ENCODE measurements at places on chromosomes 13 and 19.

GRCh38 chr13:74597526-74597925 is 463.3 kb upstream of the KLF12 start:
- no peak for DNase-seq

- DNase-seq, result no peak
These were observed 9.4 kb downstream of the ARHGAP33 start for GRCh38 chr19:35784503-35785338.

DNA sequence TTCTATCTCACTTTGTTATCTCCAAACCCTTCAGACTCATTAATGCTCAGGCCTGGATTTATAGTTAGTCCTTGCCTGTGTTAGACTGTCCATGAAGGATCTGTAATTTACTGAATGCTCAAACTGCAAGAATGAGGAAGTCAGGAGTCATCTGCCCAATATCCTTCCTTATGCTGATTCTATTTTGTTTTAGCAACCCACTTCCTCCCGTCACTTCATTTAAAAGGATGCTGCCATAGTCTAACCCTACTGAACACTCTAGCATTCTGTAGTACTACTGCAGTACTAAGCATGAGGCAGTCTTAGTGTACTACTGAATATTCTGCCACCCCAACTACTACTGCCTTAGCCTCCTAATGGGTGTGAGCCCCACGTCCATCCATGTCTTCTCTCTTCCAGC is 1.5 kb downstream of the FCAR start:
- peak; percentile 52 for DNase-seq

DNA sequence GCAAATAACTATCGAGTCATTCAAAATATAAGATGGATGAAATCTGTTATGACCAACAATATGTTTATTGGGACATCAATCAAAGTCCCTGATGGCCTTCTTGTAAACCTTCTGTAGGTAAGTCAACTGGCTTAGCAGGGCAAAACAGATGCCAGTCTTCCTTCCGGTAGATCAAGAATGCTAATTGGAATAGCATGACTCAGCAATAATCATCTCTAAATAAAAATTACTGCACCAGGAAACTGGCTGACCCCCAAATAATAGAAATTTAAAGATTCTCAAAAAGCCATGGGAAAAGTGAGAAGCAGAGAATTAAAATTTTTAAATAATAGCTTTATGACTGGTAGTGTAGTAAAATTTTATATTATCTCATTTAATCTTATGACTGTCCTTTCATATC is 1005.4 kb downstream of the OLFM4 start:
- no peak for DNase-seq

- no peak for DNase-seq
These were observed 6.5 kb downstream of the DOT1L start for GRCh38 chr19:2170219-2170618.

GRCh38 chr13:57874530-57874929 is 243.0 kb downstream of the PCDH17 start:
- DNase-seq, result no peak

DNA sequence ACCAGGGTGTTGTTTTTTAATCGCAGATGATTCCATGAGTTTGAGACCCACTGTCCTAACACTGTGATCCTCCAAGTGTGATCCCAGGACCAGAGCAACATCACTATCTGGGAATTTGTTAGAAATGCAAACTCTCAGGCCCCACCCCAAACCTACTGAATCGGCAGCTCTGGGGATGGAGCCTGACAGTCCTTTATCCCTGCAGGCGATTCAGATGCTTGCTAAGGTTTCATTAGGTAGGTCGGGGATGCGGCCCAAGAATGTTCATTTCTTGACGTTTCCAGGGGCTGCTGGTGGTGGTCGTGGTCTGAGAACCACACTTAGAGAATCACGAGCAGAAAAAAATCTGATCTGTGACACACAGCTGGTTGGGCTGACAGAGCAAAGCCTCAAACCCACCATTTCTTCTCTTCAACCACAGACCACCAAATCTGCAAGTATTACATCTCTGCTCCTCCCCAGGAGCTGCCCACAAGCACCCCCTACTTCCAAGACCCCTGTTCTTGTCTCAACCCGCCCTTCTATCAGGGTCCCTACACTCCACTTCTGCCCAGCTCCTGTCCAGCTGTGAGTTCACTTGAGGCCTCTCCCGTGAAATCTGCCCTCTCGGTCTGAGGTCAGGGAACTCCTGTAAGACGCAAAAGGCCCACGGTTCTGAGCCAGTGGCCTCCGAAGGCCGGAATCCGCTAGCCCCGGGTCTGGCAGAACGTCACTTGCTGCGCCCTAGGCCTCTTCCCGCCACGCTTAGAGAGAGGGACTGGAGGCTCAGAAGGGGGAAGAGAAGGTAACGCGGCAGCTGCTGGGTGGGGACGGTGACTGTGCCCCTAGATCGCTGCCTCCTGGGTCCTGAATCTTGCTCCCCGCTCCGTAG is 1.1 kb upstream of the FARP1 start:
- no peak for DNase-seq

GRCh38 chr19:35030257-35031071 is at the start of gene SCN1B:
TSS of gene SCN1B (plus strand) at chr19:35030470. CDS start at chr19:35030821, 351 bp downstream.
- DNase-seq, result peak; percentile 70

DNA sequence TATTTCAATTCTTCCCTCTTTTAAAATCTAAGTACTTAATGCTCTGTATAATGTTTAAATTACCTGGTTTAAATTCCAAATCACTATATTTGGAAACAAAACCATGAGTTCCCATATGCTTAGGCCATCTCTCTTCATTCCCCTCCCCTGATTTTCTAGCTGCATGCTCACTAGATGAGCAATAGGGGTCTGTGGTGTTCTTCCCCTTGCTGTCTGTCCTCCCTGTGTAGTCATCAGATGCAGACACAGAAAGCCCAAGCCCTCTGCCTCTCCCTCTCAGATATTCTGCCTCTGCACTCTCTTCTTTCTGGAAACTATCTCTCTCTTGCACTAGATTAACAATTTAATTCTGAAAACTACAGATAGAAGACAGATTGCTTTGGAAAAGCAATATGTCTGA is 1730.2 kb downstream of the OLFM4 start:
- no peak for DNase-seq

DNA sequence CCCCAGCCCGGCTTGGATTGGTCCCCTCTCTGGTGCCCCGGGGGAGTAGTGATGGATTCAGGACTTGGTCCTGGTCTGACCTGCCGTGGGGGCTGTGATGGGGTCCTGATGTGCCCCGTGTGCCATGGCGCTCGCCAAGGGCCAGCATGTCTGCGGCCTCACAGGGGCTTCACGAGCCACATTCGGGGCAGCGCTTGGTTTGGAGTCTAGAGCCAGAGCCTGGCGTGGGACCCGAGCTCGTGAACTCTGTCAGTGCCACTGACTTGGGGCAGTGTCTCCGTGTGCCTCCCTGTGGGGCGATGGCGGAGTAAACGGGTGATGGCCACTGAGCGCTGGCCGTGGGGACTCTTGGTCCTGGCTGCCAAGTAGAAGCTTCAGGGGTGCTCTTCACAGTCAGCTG is 17.1 kb downstream of the KDM4B start:
- DNase-seq, result no peak

DNA sequence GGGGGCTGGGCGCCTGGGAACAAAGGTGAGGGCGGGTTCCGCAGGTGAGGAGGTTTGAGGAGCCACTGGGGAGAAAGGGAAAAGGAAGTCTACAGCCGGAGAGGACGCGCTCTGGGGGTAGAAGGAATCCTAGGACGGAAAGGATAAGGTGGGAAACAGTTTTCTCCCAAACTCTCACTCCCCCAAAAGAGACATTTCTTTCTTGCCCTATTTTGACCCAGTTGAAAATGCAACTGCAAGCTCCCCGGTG is 651 bp upstream of the POLR1D start:
- no peak for DNase-seq

- DNase-seq, result no peak
These were observed 28.4 kb upstream of the ENOX1 start for GRCh38 chr13:43815204-43815603.

GRCh38 chr19:31127134-31127967 is 221.9 kb downstream of the TSHZ3 start:
- DNase-seq, result peak; percentile 17

DNA sequence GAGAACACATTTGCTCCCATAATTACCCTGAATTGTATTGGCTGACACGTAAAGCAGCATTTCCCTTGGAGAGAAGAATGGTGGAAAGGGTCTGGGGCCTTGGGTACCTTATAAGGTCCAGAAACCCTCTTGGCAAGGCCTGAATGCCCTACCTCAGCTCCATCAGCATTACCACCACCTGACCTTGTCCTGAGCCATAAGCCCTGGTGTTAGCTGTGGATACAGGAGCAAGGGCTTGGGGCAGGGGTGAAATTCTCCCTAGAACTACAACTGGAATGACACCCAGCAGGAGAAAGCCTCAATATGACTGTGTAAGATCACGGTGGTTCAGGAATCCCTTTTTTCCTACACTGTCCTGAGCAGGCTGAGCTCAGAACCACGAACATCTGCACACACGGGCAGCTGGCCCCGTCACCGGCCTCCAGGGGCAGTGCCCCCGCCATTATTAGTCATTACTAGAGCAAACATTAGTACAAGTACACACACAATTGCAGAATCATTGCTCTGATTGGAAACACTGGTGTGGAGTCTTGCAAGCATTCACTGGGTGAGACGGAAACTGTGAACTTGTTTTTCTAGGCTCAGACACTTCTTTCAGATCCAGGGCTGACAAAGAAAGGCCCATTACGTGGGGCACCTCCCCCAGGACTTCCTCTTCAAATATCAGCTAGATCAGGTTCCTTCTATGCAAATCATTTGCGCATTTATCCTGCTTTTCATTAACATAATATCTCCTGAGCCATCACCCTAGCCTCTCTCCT is 26.8 kb upstream of the MTIF3 start:
- DNase-seq, result no peak

DNA sequence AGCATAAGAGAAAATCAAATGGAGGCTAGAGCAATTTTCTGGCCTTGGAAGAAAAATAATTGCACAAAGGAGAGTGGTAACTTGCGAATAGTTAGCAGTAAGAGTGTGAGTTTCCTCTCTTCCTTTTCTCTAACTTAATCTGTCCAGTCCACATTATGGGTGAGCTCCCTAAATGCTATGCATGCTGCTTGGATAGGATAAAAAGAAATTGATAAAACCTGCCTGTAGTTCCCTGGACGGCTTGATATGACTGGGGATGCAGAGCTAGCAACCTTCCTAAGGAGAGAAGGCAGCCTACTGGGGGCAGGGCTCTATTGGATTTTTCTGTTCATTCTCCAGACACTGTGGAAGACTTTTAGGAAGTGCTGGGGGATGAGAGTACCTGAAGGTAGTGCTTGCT is 311.3 kb downstream of the LMO7 start:
- DNase-seq, result no peak

- DNase-seq, result no peak
These were observed 161.2 kb upstream of the RNF113B start for GRCh38 chr13:98338310-98338709.

GRCh38 chr13:64925727-64926126 is 2304.4 kb downstream of the PCDH9 start:
- no peak for DNase-seq

DNA sequence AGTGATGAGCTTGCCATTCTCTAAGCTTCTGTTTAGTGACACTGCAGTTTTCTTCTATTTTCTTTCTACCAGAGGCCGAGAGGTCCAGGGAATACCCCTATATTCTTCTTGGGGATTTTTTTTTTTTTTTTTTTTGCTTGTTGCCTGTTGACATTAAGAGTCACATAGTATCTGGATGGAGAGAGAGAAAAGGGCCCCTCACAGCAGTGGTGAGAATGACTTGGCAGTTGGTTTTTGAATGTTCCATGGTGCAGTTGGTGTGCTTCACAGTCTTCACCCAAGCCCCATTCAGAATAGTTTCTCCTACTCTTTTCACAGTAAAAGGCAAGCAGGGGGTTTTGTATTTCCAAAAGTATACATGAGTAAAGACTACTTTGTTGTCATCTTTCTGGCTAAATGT is 577.9 kb downstream of the LMO7 start:
- DNase-seq, result no peak

- peak; percentile 94 for DNase-seq
These were observed at the start of gene ZDHHC20 for GRCh38 chr13:21458813-21459701. TSS of gene ZDHHC20 (minus strand) at chr13:21459303. CDS start at chr13:21459171, 132 bp downstream.

GRCh38 chr19:46542428-46543230 is 47.0 kb upstream of the PNMA8B start:
- peak; percentile 95 for DNase-seq

- no peak for DNase-seq
These were observed 47.2 kb downstream of the COMP start for GRCh38 chr19:18743784-18744418.

GRCh38 chr13:32384702-32385101 is 43.2 kb downstream of the N4BP2L1 start:
- no peak for DNase-seq

GRCh38 chr13:56789527-56789926 is 351.2 kb upstream of the PRR20A start:
- DNase-seq, result no peak

GRCh38 chr19:46073268-46073922 is 32.6 kb upstream of the IGFL4 start:
- no peak for DNase-seq

DNA sequence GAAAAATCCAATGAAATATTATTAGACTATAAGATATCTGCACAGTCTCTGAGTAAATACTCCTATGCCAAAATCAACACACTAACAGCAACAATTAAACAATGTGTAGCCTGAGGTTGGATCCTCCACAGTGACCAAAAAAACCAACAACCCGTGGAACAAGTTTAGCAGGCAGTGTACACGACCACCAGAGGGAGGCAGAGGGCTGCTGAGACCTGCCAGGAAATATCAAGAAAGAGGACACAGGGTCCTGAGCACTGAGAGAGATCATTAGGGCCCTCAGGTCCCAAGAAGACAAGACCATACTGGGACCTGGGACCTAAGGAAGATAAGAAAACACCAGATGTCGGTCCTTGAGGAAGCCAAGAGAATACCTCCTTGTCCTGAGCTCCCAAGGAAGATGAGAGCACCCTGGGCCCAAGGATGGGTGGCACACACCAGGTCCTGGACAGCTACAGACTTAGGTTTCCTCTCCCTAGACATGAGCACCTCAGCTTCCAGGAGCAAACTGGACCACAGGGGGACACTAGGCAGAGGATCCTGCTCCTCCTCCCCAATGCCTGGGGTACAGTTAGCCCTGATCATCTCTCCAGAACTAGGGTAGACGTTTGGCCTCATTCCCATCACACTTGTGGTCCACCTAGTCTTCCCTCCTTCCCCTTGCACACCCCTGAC is 822 bp upstream of the ZNF274 start:
- DNase-seq, result peak; percentile 24

DNA sequence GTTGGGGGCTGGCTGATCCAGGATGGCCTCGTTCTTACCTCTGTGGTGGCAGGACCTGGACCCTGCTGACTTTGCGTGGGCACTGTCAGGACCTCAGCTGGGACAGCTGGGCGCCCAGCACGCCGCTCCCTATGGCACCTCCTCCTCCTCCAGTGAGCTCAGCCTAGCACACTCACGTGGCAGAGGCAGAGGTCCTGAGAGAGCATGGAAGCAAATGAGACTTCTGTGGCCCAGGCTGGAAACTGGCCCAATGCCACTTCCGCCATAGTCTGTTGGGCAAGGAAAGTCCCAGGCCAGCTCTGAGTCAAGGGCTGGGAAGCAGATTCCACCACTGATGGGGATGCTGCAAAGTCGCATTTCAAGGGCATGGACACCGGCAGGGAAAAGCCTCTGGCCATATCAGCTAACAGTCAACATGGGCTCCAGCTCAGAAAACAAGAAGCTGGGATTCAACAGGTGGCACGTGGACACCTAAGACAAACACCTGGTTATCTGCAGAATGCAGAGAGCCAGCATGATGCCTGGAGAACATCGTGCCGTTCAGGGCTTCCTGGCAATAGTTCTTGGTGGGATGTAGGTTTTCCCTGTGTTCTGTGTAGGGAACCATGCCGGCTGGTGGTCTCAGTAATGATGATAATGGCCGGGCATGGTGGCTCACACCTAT is 16.7 kb downstream of the MYBPC2 start:
- no peak for DNase-seq

Measured in Ammon's horn (tissue), 1 donor.